ENCODE measurements at places on chromosomes 16 and 17.

- no peak for DNase-seq
Measured at GRCh38 chr16:8107296-8107695, 483.0 kb downstream of the TMEM114 start.

DNA sequence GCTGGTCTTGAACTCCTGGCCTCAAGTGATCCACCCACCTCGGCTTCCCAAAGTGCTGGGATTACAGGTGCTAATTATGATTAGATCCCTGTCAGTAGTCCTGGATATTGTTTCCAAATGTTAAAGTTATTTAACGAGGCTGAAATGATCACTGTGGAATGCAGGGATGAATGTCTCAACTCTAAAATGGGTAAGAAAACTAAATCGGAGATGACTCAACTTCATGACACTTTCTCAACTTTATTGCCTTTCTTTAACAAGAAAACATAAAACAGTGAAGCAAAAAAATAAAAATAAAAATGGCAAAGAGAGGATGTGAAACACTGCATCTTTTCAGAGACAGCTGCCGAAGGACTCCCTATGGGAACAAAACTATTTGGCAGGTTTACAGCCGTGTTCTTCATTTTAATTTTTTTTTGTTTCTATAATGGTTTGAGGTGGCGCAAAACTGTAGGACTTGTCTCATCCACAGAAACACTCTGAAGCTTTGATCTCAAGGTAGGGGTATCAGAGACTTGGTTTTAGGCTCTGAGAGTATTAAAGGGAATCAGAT lies 382.0 kb downstream of the GRIN2A start:
- DNase-seq, result no peak

DNA sequence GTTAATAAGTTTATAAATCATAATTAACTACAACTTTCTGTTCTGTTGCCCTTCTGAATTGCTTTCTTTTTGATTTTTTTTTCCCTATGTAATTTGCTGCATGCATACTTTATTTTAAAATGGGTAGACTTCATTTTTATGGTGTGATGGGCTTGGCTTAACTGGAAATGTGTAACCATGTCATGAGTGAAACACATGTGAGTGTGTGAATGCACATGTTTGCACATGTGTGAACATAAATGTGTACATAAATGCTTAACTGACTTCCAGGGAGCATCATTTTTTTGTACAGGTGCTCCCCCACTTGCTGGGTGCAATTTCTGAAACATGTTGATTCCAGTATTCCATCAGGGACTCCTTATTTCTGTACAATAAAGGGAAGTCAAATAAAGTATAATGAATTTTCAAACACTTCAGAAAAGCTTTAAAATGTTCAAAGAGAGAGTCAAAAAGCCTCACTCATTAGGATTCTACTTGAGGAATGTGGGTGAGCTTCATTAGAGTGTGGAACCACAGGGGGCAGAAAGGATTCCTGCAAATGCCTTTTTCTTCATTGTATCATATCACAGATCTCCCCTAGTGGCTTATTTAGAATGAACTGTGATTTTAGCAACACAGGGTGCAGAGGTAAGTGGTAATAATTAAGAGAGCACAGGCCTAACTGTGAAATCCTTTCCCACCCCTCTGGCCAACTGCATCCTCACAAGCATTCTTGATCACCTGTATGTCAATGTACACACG lies 31.7 kb upstream of the CDH11 start:
- DNase-seq, result no peak

DNA sequence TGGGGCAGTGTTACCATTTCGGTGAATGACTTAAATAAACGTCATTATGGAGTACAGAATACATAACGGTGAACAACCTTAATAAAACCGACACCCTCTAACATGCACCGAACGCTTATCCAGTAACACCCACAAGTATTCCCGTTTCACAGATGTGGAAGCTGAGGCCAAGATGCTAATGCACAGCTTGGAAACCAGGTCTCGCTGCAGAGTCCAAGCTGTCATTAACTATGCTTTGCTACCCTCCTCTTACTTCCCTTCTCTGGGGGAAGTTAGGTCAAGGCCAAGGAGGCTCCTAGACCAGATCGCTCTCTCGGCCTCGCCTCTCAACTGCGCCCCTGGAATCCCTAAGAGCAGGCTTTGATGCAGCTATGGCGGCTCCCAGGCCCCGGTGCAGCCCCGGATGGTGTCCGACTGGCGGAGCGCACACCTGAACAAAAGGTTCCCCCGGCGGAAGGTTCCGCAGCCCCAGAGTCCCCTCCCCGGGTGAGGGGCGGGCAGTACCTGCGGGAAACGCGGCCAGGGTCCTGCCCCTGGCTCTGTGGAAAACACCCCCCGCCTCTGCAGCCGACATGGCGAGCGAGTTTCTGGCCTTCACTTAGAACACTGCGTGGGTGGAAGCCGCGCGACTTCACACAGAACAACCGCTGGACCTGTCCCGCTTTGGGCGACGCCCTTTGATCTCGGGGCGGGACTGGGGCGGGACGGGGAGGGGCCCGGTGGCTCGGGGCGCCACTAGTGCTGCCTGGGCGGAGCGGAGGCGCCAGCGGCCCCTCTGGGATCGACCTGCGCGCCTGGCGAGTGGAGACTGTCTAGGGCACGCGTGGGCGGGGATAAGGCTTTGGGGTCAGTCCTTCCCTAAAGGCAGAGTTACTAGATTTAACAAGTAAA lies at the start of gene CPPED1:
TSS of gene CPPED1 (minus strand) at position 685 of the 891 bp plus-strand sequence. CDS start at position 574, 111 bp downstream.
- DNase-seq, result peak; percentile 90

DNA sequence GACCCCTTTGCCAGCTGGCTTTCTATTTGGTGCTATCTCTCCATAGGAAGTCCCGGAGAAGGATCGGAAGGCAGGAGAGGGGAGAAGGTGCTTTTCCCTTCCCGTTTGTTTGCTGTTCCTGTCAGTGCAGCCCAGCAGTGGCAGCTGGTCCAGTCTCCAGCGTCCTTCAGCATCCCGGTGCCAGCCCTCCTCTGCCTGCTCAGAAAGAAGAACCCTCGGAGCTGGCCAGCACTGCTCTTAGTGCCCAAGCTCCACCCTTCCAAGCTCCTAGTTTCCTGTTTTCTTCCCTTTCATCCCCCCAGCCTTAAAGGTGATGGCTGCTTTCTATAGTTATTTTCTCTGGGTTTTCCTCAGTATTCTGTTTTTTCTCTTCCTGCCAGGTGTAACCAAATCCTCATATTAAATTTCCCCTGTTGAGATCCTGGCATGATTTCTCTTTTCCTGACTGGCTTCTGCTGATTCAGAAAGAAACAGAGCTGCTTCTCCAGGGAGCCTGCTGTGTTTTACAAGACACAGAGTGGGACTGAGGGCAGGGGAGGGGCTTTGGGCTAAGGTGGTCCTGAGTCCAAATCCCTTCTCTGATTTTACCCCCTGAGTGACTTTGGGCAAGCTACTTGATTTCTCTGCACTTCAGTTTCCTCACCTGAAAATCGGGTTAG lies 186.8 kb downstream of the COPRS start:
- no peak for DNase-seq

- peak; percentile 26 for DNase-seq
Measured at GRCh38 chr16:21167360-21167759, 8.9 kb downstream of the LDAF1 start.

Measured in NCI-H226 (cell line).